ENCODE measurements at places on chromosomes 1 and 21.

DNA sequence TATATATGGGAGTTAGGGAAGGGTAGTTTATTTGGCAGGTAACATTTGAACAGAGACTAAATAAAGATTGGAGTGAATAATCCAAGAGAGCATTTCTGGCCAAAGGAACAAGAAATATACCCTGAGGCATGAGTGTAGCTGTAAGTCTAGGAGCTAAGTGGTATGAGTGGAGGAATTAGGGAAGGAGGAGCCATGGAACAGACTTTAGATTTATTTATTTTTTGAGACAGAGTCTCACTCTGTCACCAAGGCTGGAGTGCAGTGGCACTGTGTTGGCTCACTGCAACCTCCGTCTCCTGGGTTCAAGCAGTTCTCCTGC is 18.4 kb downstream of the CAPZA1 start:
- DNase-seq: no peak

- no peak for DNase-seq
Measured at GRCh38 chr1:46996659-46997281, 26.7 kb upstream of the CYP4X1 start.

GRCh38 chr1:34108269-34108668 is 56.8 kb downstream of the CSMD2 start:
- no peak for DNase-seq

GRCh38 chr1:94592571-94592920 is 51.0 kb upstream of the F3 start:
- DNase-seq: no peak

GRCh38 chr1:227560393-227561173 is 2.8 kb upstream of the ZNF678 start:
- no peak for DNase-seq

- no peak for DNase-seq
Measured at GRCh38 chr1:180092931-180093650, 61.6 kb upstream of the QSOX1 start.

GRCh38 chr1:100448366-100448765 is 89.6 kb upstream of the GPR88 start:
- no peak for DNase-seq

DNA sequence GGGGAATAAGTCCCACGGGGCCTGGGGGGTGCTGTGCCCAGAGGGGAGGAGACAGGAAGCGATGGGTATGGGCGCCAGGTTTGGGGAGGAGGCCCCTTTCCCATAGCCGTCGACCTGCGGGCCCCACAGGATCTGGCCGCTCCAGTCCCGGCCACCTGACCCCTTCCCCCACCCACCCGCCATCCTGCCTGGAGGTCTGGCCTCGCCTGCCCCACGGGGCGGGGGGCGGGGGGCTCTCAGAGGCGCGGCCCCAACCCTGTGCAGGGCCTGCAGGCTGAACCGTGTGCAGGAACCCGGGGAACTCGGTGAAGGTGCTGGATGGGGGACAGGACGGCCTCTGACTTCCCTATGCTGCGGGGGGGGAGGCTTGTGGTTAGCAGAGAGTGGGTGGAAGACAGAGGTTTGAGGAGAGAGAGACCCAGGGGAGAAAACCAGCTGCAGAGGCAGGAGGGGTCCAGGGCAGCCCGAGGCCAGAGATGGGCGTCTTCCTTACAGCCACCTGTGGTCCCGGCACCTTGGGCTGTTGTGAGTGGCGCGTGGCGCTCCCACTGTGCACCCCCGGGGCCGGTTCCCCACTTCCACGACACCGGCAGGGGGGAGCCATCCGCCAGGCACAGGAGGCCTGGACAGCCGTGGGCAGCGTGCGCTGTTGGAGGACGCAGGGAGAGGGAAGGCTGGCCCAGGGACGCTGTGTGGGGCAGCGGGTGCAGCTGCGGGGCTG is 2.5 kb upstream of the TNFRSF18 start:
- DNase-seq: no peak

Measured in left renal cortex interstitium (tissue), 4 donors.